ENCODE measurements at places on chromosomes 3 and 15.

GRCh38 chr3:72579191-72579580 is 269.1 kb downstream of the SHQ1 start:
- no peak for DNase-seq

GRCh38 chr15:100256970-100257650 is 84.7 kb downstream of the ADAMTS17 start:
- DNase-seq, result no peak

- no peak for DNase-seq
Measured at GRCh38 chr3:98029083-98029482, 6.0 kb downstream of the GABRR3 start.

DNA sequence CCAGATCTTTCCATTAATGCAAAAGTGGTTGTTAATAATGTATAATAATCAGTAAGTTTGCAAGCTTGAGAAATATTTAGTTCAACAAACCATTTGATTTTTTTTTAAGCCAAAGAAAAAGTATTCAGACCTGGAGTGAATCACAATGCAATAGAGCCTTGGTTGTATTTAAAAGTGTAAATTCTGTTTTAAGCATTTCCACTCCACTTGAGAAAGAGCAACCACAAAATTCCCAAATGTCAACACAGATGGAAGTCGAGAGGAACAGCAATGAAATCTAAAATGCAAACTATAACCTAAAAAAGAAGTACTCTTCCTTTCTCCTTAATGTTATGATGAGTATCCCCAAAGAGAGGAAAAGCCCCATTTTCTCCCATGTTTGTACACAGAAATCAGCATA is 20.2 kb downstream of the GBE1 start:
- no peak for DNase-seq

GRCh38 chr15:26182441-26182840 is 319.3 kb upstream of the ATP10A start:
- DNase-seq, result no peak

GRCh38 chr15:91988071-91988470 is 134.6 kb downstream of the SLCO3A1 start:
- no peak for DNase-seq

DNA sequence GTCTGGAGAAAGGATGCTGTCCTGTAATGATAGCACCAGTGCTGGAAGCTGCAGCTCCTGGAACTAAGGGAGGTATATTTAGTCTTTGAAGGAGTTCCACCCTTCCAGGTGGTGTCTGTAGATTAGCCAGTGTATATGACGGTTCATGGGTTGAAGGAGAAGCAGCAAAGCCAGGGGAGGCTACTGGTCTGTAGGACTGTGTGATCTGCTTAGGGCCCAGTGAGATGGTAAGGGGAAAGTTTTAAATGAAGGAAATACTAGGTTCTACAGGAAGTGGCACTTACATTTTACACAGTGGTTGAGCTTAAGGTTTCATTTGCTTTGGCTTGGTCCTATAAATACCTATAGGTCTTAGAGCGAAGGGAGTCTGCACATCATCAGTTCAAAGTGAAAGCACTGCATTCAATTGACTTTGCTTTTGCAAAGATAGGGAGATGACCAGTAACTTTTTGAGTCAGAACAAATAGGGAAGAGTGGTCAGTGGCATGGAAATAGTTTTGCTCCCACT is 5.6 kb downstream of the SLC25A38 start:
- DNase-seq, result no peak

DNA sequence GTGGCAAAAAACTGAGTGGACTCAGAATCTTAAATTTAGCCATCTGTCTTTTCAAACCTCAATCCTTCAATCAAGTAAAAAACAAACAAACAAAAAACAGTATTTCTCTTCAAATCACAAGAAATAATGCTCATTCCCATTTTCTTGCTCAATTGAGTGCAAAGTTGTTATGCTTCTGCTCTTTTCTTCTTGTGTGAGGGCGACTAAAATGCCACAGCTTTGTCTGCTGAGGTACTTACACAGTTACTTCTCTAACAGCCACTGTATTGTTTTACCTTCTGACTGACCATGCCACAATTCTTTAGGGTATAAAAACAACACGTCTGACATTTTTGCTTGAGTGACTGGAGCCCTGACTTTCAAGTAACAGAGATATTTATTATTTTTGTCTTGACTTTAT is 617.4 kb downstream of the NAALADL2 start:
- DNase-seq, result no peak

DNA sequence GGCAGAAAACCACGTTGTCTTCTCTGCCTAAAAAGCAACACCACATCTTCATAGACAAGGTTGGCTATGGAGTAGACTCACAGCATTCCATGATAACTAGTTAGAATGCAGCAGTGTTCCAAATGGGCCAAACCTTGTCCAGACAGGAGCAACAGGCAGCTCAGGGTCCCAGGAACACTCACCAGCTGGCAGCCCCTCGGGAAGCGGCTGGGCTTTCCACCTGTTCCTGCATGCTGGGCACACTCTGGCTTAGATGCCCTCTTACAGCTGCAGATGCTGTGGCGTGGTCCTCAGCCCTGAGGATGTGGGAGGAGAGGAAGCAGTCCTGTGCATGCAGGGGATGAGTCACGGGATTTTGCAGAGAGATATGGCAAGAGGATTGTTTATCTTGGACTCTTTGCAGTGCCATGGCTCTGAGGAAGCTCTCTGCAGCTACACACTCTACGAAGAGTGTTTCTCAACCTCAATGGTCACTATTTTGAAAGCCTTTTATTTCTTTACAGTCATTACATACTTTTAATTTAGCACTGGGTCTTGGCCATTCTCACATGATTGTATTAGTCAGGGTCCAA is 11.3 kb downstream of the NRROS start:
- DNase-seq, result peak; percentile 62

- no peak for DNase-seq
Measured at GRCh38 chr15:49174902-49175301, 4.9 kb downstream of the GALK2 start.

DNA sequence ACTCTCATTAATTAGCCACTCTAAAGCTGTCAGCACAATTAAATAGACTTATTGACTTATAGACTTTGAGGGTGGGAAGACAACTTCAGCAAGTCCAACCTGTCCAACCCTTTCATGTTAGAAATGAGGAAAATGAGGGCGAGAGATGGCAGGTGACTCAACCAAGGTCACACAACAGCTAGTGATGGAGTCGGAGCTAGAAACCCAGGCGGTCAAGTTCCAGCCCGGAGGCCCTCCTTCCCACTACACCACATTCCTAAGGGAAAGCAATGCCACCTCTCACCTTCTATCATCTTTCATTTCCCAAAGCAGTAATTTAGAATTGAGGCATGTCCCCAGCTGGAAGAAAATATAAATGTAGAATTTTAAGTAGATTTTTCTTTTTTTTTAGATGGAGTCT is 28.7 kb downstream of the SEMA5B start:
- no peak for DNase-seq

GRCh38 chr3:143595456-143596077 is 252.7 kb downstream of the SLC9A9 start:
- peak; percentile 53 for DNase-seq

GRCh38 chr3:73604451-73604850 is 20.3 kb downstream of the PDZRN3 start:
- no peak for DNase-seq

DNA sequence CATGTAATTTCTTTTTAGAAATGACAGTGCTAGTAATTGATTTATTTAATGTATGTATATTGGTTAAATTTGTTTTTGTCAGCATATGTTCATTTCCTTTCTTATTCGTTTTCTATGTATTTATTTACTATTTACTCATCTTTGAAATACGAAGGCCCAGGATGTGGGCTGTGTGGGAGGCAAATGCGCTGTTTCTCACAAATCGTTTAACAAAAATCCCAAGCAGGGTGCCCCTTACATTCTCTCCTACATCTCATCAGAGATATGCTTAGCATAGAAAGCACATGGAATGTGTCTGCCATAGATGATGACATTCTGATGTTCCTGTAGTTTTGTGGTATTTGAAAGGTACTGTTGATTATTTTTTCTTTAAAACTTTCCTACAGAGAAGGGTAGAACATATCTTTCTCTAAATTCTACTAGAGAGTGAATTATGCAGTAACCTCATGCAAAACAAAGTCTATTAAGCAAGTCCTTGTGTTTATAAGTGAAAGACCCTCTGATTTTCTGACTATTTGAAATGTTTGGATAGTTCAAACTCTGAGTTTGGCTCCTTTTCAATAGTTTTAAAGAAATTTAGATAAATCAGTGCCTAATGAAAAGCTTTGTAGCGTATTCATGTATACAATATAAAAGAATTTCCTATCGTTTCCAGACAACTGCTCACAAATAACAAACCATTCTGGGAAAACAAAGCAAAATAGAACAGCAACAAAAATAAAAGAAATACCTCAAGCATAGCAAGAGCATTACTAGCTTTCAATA is 111.1 kb upstream of the VGLL3 start:
- DNase-seq, result no peak

- no peak for DNase-seq
Measured at GRCh38 chr15:81299630-81300273, 24.2 kb downstream of the STARD5 start.

DNA sequence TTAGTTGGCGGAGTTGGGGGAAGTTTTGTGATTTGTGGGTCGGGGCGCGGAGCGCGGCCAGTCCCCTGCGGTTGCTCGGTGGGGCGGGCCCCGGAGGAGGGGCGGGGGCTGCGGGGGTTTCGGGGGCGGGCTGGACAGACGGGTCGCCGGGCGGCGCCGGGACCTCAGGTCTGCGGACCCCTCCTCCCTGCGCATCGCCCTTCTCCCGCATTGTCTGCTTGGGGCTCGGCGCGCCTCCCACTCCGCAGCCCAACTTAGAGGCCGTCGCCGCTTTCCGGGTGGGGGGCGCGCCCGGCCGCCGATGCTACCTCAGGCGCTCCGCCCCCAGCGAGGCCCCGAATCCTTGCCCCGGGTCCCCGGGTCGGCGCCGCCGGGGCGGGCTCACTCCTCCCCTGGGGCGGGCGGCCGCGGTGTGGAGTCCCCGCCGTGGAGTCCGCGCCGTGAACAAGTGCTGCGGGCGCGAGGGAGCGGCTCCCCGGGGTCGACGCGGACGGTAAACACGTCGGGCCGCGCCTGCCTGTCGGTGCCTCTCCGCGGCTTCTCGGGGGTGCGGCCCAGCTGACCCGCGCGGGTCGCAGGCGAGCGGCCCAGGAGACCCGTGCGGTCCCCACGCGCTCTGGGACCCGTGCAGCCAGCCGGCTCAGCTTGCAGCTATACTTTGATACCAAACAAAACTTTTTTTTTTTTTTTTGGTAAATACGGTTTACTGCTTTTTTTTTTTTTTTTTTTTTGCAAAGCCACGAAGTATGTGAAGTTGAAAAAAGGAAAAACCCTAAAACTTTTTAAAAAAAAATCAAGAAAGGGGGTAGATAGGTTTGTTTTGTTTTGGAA is 624 bp downstream of the AKAP13 start:
- peak; percentile 42 for DNase-seq

- DNase-seq, result peak; percentile 49
Measured at GRCh38 chr3:119627461-119627860, 29.8 kb downstream of the PLA1A start.

DNA sequence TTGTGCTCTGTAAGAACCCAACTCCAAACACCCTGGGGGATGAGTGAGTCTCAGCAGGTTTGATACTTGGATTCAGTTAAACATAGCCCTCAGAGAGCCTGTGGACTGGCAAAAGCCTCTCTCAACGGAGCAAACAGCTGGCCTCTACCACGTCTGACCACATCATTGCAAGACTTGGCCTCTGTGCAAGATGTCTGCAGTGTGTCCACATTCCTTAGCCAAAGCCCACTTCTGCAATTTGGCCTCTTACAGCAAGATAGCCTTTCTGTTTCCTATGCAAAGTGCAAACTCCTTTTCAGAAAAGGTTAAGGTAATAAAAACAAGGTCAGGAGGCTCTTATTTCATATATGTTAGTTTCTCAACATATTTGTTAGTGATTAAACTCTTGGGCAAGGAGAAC is 27.9 kb downstream of the FBN1 start:
- DNase-seq, result peak; percentile 31

GRCh38 chr15:41888662-41889253 is 5.1 kb downstream of the SPTBN5 start:
- DNase-seq, result peak; percentile 27

GRCh38 chr3:169813278-169813677 is 574 bp upstream of the LRRC34 start:
- no peak for DNase-seq
